BJ (cell line): ENCODE measurements at places on chromosomes 5 and 9.

GRCh38 chr5:32767948-32768467 lies 56.9 kb downstream of the NPR3 start:
- DNase-seq = no peak

DNA sequence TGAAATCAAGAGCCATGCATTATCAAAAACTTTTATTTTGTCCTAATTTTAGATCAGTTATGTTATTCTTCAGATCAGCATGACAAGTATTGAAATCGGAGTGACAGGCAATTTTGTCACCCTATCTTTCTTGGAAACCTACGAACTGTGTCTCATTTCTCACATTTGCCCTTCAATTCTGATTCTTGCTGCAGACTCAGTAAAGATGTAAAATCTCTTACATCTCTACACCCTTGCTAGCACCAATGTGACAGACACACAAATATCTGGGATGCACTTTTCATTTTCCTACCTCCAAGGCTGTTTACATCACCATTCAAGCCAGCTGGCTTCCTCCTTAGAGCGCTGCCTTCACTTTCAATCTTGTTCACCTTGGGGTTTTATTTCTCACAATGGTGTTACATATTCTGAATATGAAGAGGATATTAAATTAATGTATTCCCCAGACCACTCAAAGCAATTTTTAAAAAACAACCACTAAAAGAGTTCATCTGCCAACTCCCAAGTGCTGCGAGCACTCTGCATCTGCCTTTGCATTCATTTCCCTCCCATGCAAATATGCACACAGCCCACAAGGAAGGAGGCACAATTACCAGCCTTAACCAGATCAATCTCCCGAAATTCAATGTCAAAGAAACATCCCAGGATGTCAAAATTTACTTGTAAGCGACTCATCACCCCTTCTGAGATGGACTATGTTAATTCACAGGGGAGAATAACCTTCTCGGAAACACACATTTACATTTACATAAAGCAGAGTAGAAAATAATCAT lies 164.3 kb downstream of the ENC1 start:
- DNase-seq = no peak

- no peak for DNase-seq
Measured at GRCh38 chr9:16524823-16525222, 345.6 kb downstream of the BNC2 start.

GRCh38 chr5:10161778-10162177 lies 87.9 kb downstream of the ATPSCKMT start:
- DNase-seq = no peak

- DNase-seq = no peak
Measured at GRCh38 chr5:15597804-15598203, 97.8 kb downstream of the FBXL7 start.

GRCh38 chr9:33379666-33380389 lies 22.5 kb downstream of the AQP7 start:
- DNase-seq = no peak
